ENCODE measurements at places on chromosomes 3 and 15.

GRCh38 chr15:101111570-101112262, 140.1 kb downstream of the CHSY1 start:
- DNase-seq: no peak

GRCh38 chr3:118772547-118773011, 262.1 kb downstream of the IGSF11 start:
- DNase-seq: no peak

- no peak for DNase-seq
Measured at GRCh38 chr15:56883088-56883487, 35.4 kb upstream of the TCF12 start.

DNA sequence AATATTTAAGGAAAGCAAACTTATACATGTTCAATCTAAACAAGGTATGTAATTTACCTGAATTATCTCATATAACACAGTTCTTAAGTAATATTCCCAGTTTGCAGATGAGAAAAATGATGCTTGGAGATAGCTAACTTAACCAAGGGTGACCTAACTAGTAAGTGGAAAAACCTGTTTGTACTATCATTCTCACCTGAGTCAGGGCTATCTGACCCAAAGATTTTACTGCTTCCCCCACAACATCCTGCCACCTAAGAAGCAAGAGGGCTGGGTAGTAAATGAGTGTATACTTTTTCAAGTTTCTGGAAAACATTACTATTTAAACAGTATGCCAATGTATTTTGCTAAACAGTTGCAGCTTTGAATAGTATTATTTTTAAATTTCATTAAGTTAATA, 10.6 kb downstream of the TP63 start:
- no peak for DNase-seq

DNA sequence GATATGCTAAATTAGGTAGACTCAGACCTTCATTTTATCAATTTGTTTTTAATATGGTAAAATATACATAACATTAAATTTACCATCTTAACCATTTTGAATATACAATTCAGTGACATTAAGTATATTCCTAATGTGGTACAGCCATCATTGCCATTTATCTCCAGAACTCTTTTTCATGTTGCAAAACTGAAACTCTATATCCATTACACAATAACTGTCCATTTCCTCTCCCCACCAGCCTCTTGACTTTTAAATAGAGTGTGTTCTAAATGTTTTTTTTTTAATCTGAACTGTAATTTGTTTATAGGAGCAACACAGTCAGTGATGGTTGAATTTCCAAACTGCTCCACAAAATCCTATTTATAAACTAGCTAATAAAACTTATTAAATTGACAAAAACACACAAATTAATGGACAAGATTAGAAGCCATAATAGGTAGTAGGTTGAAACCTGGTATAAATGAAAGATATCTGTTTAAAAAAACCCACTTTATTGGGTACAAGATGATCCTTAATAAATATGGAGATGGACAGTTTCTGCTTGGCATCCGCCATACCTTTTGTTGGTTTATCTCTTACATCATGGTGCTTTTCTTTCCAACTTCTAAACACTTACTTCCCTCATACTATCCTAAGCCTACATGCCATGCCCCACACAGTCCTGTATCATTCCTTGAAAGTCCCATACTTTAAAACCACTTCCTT, 142.4 kb downstream of the ZPLD1 start:
- DNase-seq: no peak

DNA sequence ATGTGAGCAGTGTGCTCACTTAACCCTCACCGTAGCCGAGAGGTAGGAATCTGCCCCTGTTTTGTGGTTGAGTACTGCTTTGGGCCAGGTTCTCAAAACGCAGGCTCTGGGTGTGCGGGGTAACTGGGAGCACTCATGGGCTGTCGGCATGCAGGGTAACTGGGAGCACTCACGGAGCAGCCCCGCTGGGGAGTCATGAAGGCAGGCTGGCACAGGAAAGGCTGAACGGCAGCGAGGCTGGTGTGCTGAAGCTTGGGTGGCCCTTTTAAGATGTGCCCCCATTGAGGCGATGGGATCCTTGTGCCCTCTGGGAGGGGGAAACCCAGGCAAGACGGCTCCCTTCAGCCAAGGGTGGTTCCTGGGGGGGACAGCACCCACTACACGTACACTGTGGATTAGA, 44.6 kb upstream of the VPS8 start:
- no peak for DNase-seq

DNA sequence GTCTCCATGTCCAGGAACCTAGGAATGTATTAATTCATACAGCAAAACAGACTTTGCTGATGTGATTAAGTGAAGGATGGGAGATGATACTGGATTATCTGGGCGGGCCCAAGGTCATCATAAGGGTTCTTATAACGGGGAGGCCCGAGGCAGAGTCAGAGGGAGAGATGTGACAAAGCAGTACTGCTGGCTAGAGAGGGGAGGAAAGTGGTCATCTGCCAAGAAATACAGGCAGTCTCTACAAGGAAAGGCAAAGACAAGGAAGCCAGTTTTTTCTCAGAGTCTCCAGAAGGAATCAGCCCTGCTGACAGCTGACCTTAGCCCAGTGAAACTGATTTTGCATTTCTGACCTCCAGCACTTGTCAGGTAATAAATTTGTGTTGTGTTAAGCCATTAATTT, 66.2 kb upstream of the CORO2B start:
- no peak for DNase-seq

GRCh38 chr3:116020989-116021388, 397.7 kb downstream of the GAP43 start:
- no peak for DNase-seq

- DNase-seq: no peak
Measured at GRCh38 chr3:27625864-27626263, 96.3 kb downstream of the EOMES start.

GRCh38 chr3:77825001-77825827, 785.3 kb downstream of the ROBO2 start:
- no peak for DNase-seq

DNA sequence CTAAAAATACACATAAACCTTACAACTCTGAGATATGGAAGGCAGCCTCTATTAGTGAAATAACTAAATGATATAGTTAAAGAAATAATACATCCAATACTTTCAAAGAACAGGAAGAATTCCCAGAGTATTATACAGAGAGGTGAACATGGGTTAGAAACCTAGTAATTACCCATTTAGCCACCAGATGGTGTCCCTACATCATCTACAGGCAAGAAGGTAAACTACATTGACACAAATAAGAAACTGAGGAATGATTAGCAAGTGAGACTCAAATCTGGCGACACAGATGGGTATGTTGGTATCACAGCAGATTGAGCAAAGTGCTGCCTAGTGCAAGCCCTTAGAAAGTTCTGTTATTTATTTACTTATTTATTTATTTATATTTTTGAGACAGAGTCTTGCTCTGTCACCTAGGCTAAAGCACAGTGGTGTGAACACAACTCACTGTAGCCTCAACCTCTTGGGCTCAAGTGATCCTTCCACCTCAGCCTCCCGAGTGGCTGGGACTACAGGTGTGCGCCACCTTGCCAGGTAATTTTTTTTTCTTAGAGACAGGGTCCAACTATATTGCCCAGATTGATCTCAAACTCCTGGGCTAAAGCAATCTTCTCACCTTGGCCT, 28.2 kb downstream of the NEK4 start:
- DNase-seq: no peak

DNA sequence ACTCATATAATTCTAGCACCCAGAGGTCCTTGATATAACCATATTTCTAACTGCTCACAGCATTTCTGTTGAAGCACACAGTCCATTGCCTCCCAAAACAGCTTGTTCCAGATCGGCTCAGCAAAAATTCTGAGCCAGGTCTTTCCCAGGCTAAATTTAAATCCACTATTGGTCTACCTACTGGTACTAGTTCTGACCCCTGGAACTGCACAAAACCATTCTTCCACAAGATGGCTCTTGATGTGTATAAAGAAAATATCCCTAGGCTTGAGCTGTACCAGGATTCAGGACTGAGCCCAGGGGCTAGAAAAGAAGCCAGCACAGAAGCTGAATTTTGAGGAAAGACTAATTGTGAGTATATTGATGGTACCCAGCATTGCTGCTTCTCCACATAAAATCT, 75.4 kb upstream of the ABHD17C start:
- DNase-seq: no peak
